ENCODE measurements at places on chromosomes 2 and 18.
A peak's percentile ranks its signal among the peaks of the same experiment; 100 is the strongest.

DNA sequence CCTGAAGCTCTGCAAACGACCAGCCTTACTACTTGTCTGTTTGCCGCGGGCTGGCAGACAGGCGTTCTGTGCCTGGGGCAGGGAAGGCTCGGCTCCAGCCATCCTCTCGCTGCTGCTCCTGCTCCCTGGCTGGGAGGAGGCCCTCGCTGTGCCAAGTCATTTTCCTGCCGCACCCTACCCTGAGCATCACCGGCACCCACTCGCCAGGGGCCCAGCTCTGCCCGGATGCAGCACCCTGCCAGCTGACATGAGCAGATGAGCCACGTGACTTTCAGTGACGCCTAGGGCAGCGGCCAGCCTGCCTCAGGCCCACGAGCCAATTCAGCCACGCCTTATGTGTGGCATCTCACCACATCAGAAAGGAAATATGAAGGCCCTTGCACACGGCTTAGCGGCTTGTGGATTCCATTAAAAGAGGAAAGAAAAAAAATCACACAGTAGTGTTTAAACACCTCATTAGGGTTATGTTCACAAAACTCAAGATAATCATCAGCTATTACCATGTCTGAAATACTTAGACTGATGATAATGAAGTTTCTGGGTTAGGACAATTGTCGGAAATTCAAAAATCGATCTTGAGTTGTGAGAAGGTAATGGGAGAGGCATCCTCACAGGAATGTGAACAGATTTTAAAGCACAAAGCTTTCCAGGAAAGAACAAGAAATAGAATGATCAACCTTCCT is 250.5 kb downstream of the TWIST2 start:
- no peak for DNase-seq

DNA sequence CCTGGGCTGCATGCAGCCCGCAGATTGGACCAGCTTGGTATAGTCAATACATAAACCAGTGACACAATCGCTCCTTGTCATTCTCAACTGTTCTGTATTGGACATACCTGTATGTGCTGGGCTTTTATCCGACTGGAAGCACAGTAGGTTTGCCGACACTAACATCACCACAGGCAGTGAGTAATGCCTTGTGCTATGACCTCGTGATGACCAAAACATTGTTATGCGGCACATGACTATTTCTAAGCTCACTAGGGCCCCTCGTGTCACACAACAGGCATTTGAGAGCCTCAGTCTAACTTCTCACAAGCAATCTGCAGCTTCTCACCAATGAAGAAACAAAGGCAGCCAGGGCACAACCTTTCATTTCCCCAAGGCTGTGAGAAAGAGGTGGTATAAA is 320.8 kb downstream of the AFF3 start:
- DNase-seq, result peak; percentile 33

GRCh38 chr2:938181-939005 is 12.3 kb upstream of the SNTG2 start:
- DNase-seq, result no peak

- DNase-seq, result no peak
These were observed 19.0 kb downstream of the CLUL1 start for GRCh38 chr18:615773-616172.
